AG08396 (cell line): ENCODE measurements at places on chromosomes 3 and 15.

DNA sequence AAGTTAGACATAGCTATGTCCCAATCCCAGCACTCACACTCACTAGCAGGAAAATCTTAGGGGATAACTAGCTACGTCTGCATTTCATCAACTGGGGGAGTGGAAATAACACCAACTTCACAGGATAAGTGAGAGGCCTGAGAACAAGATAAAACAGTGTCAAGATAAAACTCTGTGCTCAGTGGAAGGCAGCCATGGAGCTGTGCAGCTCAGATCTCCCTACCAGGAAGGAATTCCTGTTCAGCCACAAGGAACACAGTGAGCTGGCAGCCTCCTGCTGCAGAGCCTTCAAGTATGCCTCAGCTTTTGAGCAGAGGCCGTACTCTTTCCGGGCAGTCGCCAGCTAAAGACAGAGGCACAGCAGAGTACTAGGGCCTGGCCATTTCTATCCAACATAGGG lies 115.8 kb upstream of the TOPAZ1 start:
- DNase-seq: peak; percentile 27

DNA sequence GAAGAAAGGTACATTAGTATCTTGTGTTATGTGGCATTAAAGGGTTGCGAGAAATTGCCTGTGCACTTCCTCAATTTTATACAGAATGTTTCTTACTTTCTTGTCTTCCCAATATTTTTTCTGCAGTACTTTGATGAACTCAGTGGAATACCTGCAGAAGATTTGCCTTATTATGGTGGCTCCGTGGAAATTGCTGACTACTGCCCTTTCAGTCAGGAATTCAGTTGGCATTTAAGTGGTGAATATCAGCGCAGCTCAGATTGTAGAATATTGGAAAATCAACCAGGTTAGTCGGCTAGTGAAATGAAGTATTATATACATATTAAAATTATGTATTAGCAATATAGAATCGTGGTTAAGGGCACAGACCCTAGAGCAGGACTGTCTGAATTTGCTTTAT lies 61.3 kb downstream of the LMLN start:
- DNase-seq: no peak

GRCh38 chr15:57451555-57451954 lies 75.2 kb downstream of the CGNL1 start:
- DNase-seq: no peak

GRCh38 chr3:52043750-52044149 lies 12.6 kb downstream of the DUSP7 start:
- no peak for DNase-seq

DNA sequence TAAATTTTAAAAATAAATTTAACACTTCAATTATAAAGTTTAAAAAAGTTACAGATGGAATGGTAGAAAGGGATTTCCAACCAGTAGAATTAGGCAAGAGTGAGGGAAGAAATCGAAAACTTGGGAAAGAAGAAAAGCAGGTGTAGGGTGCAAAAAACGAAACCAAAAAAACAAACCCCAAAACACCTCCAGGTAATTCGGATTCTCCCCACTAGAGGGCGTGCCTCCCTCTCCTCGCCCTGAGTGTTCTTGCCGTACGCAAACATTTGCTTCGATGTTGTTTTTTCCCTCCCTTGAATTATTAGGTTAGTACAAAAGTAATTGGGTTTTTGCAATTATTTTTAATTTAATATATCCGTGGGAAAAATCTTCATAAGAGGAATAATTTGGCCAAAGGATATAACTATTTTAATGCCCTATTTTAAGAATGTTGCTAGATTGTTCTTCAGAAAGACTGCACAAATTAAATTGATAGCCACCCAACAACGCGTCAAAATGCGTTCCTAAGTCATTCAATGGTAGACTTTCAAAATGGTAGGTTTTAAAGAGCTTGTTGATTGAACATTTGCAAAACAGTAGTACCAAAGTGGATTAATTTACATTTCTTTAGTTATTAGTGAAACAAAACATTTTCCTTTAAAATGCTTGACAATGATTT lies 63.7 kb downstream of the SLC30A4 start:
- DNase-seq: peak; percentile 68
